Naive thymus-derived CD8-positive, alpha-beta T cell (primary cell): ENCODE measurements at places on chromosomes 6 and 20.

GRCh38 chr6:31874836-31875572 lies 3.8 kb downstream of the SLC44A4 start:
- DNase-seq, result no peak

DNA sequence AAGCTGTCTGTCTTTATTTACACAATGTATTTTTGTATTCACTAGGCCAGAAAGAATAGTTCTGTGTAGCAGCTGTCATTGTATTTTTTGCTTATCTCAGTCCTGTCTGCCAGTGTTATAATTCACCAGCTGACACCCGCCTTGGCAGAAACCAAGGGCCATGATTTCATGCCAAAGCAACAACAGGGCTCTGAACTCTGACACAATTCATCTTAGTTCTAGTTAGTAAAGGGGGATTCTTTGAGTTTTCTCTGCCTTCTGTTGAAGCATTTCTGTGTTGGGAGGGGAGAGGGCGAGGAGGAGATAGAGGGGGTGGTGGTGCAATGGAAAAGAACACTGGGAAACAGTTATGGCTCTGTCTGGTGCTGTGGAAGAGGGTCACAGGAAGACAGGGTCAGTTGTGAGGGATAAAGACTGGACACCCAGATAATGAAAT lies 684.6 kb upstream of the MARCKS start:
- no peak for DNase-seq

DNA sequence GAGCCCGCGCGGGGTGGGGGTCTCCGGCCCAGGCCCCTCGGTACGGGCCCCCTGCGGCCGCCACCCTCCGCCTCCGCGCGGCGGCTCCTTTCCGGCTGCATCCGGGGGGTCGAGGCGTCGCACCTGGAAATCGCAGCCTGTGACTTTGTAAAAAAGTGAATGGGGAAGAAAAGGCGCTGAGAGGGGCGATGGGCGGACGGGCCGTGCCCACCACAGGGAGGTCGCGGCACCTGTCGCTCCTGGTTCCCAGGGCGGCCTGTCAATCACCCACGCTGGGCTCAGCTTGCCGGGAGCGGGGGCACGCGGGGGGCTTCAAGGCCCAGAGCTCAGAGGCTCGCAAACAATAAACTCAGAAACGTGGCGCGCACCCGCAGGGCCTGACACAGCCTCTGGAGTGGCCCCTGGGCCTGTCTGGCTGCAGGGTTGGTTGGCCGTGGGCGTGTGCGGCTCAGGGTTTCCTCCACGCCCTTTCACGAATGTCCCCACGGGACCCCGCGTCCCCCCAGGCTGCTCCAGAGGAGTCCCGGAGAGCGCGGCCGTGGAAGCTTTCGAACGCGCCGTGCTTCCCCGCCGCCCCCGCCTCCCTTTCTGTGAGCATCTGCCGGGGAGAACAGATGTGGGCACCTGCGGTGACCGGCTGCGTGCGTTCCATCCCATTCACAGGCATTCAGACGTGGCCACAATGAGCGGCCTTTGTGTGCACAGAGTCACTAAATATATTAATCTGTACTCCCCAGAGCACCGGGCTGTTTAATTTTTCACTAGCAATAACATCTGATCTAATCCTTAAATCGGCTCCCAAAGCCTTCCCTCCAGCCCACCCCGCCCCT lies 6.1 kb upstream of the DLL1 start:
- no peak for DNase-seq

- no peak for DNase-seq
These were observed 425 bp downstream of the HBS1L start for GRCh38 chr6:135054226-135054568.

- DNase-seq, result no peak
These were observed 2.9 kb downstream of the BIRC7 start for GRCh38 chr20:63238514-63239125.

- no peak for DNase-seq
These were observed 474.9 kb upstream of the AGPAT4 start for GRCh38 chr6:161748535-161749416.

DNA sequence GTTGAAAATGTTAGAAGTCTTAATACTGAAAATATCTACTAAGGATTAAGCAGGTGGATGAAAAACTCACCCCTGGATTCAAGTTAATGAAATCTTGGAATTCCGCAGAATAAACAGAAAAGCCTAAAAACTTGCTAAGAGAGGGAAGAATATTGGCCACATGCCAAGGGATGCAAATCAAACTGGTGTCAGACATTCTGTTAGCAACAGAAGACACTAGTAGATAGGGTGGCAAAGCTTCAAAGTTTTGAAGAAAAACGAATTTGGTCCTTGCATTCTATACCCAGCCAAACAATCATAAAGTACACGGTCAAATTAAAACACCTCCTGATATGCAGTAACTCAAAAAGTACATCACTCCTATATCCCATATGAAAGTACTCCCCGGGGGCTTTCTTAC lies 77.1 kb upstream of the ADTRP start:
- no peak for DNase-seq

GRCh38 chr6:100730001-100730980 lies 150.8 kb downstream of the ASCC3 start:
- no peak for DNase-seq

DNA sequence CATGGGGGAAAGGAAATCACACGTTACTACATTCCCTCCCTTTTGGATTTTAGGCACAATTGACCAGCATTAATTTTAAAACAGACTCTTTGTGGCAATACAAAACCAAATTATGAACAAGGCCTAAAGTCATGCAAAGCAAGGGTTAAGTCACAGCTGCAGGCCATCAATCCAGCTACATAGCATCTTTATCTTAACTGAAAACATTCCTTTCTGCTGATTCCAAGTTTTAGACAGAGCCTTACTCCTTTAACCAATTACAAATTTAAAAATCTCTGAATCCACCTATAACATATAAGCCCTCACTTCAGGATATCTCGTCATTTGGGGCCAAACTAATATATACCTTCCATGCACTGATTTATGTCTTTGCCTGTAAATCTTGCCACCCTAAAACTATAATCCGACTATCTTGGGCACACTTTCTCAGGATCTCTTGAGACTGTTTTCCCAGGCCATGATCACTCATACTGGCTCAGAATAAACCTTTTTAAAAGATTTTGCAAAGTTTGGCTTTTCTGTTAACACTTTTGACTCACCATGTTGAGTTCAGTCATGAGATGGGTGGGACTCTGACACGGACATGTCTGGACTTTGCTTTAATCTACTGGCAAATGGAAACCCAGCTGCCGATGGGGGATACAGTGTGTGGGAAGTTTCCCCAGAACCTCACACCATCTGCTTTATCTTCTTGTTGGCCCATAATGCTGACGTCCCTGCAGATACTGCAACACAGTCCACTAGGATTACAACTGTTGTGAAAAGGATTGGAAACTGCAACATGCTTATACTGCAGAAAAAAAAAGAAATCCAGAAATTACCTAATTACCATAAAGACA lies 757.0 kb downstream of the PTPRT start:
- no peak for DNase-seq

- DNase-seq, result no peak
These were observed 7.9 kb downstream of the RNF24 start for GRCh38 chr20:4007383-4008025.

DNA sequence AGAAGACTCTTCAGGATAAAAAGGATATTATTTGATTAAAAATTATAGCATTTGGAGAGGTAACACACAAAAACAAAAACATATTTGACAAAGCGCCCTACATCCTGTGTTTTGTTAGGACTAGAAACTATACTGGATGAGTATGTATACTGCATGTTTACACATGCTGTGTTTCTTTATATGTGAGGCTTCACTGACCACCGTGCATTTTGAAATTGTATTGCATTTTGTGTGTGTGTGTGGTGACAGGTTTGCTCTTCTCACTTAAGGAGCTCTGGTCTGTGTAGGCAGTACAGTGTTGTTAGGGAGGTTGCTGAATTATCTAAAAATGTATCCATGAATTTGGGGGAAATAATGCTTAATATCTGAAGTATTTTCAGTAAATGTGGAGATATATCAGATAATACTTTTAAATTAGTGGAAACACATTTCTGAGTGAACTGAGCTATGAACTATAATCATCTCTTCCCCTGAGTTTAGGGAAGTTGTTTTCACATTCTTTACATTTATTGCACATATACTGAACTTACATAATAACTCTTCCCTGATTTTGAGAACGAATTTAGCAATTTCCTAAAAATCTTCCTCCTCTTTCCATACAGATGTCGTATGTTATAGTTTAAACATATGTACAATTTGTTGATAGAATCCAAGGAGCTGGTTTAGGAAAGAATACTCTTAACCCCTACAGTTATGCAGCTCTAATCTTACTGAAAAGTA lies 43.3 kb downstream of the TMEM170B start:
- DNase-seq, result no peak

DNA sequence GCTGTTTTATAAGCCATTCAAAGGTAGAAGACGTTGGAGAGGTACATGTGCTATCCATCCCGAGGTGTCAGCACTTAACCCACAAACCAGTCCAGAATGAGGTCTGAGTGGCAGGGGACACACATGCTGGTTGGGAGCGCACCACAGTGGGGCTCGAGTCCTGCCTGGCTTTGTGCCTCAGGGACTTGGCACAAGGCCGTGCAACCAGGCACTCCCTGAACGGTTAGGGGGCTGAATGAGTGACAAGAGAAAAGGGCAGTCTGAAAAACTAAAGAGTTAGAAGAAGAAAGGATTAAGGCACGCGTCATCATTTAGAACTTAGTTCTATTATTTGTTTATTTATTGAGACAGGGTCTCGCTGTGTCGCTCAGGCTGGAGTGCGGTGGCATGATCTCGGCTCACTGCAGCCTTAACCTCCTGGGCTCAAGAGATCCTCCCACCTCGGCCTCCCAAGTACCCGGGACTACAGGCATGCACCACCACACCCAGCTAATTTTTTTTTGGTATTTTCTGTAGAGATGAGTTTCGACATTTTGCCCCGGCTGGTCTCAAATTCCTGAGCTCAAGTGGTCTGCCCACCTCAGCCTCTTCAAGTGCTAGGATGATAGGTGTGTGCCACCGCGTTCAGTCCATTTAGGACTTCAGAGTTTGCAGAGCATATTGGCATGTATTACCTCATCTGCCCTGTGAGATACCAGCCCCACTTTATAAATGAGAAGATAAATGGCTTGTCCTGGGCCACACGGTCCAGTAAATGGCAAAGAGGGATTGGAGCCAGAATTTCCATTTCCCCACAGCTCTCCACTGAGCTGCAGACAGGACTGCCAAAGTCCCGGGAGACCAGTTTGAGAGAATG lies 47.4 kb upstream of the IRF4 start:
- no peak for DNase-seq

DNA sequence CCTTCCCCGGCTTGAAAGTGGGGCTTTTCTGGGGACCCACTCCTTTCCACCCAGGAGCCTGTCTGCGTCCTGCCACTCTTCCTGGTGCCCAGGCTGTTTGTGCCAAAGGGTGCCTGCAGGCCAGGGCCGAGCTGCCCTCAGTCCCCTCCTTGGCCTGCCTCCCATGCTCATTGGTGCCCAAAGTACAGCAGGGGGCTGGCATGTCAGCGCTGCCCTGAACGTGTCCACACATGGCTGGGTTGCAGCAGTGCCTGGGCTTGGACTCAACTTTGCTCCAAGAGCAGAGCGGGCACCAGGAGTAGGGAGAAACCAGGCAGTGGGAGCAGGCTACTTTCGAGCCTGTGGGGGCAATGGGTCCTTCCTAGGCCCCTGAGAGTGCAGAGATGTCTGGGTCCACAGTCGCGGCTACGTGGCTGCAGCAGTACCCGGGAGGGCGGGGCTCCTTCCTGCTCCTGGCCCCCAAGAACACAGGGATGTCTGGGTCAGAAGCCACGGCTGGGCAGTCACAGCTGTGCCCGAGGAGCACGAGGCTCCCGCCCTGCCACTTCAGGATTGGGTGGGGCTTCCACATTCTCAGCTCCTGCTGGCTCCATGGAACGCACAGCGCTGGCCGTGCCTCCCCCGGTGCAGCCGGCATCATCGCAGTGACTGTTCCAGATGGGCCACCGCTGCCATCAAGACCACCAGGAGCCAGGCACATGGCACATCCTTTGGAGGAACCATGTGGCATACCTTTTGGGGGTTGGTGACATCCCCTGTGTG lies 50.0 kb upstream of the CLDN20 start:
- no peak for DNase-seq

DNA sequence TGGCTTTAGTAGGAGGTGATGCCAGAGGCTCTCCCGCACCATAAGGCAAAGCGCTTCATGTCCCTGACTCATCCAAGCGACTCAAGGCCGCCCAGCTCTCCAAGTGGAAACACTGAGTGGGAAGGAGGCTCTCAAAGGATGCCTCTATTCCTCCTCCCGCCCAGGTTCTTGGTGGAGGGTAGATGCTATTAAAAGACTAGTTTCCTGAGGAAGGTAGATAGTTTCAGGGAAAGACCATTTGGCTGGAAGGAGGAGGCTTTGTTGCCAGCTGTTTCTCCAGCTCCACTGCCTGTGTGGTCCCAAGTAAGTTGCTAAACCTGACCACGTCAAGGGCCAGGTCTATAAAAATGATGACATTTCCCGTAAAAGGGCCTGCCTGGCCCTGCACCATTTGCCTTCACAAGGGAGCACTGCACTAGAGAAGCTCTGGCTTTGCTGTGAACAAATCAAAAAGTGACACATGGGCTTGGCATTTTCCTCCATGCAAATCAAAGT lies 48.2 kb downstream of the GMDS start:
- no peak for DNase-seq

GRCh38 chr6:11613858-11614257 lies 76.3 kb downstream of the TMEM170B start:
- DNase-seq, result no peak

DNA sequence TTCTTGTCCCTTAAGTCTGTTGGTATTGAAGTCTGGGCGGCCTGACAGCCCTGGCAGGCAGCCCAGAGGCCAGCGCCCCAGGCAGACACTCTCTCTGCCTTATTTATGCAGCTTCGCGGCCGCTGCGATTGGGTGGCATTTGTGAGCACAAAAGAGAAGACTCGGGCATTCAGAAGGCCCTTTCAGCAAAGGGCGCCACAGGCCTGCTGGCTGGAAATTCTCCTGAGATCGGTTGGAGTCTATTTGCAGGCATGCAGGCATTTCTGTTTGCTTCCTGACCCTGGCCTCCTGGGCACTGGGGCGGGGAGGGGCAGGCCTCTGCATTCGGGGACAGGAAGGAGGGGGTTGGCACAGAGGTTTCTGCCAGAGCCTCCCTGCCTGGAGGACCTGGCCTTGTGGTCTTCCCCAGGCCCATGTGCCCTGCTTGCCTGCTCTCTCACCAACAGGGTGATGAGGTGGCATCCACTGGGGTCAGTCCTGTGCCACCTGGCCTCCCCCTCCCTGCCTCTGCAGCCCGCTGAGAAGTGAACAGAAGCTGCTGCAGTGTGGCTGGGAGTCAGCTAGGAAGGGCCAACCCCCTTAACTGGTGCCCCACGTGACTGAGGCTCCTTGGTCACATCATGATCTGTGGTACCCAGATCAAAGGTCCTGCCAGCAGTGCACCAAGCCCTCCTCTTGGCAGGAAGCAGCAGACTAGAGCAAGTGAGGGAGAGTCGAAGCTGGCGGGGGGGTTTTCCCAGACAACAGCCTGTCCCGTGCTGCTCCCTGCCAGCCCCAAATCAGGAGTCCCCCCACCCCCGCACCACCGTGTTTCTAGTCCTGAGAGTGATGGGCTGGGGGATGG lies 16.6 kb upstream of the CCDC167 start:
- DNase-seq, result peak; percentile 97

GRCh38 chr6:155388591-155388990 lies 67.0 kb downstream of the NOX3 start:
- no peak for DNase-seq

- DNase-seq, result no peak
These were observed 237.2 kb downstream of the FARS2 start for GRCh38 chr6:5498579-5498899.

- DNase-seq, result no peak
These were observed 468 bp upstream of the CMTR1 start for GRCh38 chr6:37432590-37432915.
